Bronchus fibroblast of lung (primary cell): ENCODE measurements at places on chromosomes 16 and 17. TPM values are rescaled to one million over a fixed set of nuclear protein-coding genes. Genes with fewer than 3 reads are reported as not detected.

CRISPLD2 gene
- 59.3 and 75.3 TPM in 2 replicates for total RNA-seq

SMIM5 gene
- total RNA-seq, result not detected in 2 replicates

IQCK gene
- total RNA-seq, result 7.1 and 9.2 TPM in 2 replicates

MMP25 gene
- total RNA-seq, result under 0.01 TPM in 2 replicates

ABCA10 gene
- total RNA-seq, result under 0.01 TPM in 2 replicates

SCN4A gene
- under 0.01 and 0.59 TPM in 2 replicates for total RNA-seq
